ENCODE measurements at places on chromosomes 1 and 21.
A peak's percentile ranks its signal among the peaks of the same experiment; 100 is the strongest.

DNA sequence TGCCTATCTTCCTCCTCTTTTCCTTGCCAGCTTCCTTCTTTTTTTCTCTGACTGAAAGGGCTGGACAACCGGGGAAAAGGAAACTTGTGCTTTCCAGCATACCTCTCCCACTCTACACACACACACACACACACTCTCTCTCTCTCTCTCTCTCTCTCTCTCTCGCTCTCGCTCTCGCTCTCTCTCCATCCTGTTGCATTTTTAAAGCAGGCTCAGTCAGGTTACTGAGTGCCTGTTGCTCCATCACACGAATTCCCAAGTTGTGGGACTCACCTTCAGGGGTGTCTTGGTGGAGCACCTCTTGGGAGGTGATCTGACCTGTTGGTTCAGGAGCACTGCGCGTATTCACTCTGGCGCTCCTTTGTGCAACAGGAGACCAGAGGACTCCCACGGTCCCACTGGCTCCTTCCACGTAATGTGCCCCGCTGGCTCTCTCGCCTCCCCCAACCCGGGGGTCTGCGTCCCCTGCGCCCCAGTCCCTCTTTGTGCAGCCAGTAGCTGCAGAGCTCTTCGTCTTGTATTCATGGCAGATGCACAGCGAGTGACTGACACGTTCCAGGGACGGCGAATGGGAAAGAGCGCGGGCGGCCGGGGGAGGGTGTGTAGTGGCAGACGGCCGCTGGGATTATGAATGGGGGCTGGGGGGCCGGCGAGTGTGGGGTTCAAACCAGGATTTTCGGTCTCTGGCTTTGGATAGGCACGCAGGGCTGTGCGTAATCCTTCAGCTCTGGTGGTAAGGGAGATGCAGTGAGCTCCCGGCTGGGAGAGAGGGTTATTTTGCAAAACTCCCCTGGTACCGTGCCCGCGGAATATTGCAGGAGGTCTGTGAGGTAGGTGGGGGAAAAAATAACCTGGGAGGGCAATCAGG is 660 bp upstream of the PDE4B start:
- no peak for DNase-seq

DNA sequence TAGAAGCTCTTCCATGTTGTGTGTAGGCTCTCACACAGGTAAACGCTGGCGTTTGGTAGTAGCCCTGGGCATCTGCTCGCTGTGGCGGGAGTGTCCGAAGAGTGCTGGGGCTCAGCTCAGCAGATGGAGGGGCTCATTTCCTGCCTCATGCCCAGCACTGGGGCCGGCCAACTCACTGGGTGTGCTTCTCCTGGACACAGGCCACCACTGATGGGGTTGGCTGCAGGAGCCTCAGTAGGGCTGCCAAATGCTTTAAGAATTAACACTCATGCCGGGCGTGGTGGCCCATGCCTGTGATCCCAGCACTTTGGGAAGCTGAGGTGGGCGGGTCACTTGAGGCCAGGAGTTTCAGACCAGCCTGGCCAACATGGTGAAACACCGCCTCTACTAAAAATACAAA is 20.9 kb downstream of the UQCRHL start:
- no peak for DNase-seq

GRCh38 chr1:11813021-11813420 is 7.0 kb downstream of the CLCN6 start:
- no peak for DNase-seq

- no peak for DNase-seq
Observed at GRCh38 chr1:220451532-220451931, 76.4 kb upstream of the MARK1 start.

GRCh38 chr1:34924759-34925555 is 4.5 kb downstream of the DLGAP3 start:
- peak; percentile 57 for DNase-seq

DNA sequence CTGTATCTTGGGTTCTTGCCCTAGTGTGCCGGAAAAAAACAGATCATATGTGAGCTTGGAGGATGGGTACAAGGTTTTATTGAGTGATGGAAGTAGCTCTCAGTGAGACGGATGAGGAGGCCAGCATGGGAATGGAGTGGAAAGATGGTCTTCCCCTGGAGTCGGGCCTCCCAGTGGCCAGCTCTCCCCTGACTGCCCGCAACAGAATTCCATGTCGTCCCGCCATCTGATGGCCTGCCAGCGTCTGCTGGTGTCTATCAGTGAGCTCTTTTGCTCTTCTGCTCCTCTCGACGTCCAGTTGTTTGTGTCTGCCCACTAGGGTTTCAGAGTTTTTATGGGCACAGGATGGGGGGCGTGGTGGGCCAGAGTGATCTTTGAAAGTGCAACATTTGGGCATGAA is 315.2 kb upstream of the BRINP3 start:
- no peak for DNase-seq

GRCh38 chr1:58033311-58033710 is 513.2 kb downstream of the OMA1 start:
- DNase-seq: no peak

GRCh38 chr1:54237586-54237985 is 37.6 kb downstream of the MRPL37 start:
- no peak for DNase-seq

DNA sequence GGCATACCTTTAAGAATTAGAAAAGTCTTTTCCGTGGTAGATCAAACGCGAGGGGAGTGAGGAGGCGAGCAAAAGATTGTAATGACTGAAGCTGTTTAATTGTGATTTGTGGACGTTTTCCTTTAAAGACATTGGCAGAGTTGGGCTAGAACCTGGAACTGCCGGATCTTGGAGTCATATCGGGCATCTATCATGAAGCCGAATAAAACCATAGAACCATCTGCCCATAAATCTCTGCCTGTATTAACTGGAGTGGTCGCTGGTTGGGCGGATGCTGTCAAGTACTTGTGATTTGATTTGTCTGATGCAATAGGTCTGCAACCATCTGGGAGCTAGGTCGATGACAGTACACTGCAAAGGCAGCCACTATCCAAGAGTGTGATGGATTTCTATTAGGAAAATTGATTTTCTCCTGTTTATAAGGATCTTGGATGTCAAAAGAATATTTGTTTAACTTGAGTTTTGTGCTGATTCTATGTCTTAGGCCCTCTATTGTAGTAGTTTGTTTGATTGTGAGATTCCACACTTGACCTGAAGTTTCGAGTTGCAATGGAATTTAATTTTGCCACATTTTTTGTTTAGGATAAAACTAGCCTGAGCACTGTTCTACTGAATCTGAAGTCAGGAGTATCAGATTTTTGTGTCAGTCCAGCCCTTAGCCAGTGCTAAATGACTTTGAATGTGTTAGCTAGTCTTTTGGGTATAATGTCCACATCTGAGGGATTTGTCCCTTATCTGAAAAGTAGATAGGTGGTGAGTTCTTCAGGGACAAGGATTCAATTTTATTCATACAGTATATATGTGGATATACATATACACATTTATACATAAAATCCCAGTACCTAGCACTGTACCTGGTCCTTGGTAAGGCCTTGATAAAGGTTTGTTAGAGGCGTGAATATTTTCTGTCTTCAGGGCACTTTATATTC is 1.2 kb downstream of the SARS1 start:
- DNase-seq: peak; percentile 52

DNA sequence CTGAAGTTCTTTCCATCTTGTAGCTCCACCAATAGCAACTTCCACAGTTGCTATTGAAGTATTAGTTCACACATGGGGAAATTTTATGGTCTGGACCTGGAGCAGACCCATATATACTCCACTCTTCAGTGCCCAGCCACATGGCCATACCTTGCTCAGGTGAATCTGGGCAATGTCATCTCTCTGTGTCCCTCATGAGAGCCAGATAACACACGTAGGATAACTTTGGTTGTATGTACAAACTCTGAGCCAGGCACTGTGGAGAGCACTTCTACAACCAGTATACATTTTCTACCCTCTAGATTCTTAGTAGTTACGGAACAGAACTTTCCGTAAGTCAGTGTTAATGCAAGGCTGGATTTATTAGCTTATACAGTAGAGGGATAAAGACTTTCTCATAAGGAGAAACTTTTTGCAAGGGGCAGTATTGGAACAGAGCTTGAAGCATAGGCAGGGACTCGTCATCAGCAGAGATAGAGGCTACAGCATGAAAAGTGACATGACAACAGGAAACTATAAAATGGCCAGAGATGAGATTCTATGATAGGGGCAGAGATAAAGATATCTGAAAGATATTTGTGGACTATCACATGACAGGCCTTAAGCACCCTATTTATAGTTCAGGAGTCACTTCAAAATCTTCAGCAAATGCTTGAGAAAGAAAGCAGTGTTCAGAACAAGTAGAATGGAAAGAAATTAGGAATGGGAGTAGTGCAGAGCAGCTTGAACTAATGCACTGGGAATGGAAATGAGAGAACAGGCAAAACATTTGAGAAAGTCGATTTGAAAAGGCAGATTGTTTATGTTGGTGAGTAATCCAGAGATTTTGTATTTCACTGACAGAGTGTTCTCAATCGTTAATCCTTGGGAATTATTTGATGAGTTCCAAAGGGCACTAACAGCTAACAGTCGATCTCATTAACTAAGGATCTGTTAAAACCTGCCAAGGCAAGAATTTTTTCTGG is 481.8 kb downstream of the USP25 start:
- DNase-seq: no peak

GRCh38 chr1:167935216-167936067 is 1.0 kb upstream of the DCAF6 start:
- peak; percentile 36 for DNase-seq

DNA sequence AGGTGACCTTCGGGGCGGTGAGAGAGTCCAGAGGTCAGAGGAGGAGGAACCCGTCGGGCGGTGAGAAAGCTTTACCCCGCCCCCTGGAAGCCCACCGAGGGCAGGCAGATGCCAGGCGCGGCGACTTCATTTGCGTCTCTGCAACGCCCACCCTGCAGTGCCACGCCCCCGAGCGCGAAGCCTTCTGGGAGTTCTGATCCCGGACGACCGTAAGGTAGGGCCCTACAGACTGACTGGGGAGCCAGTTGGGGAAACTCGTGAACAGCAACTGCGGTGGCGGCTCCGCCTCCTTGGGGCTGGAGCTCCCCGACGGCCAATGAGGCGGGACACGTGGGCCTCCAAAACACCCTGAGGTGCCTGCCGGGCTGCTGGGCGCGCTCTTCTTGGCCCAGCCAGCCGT is 46.0 kb upstream of the EDARADD start:
- no peak for DNase-seq

GRCh38 chr1:77279929-77280328 is 1.9 kb upstream of the AK5 start:
- DNase-seq: no peak

- DNase-seq: no peak
Observed at GRCh38 chr21:31124010-31124409, 85.7 kb upstream of the KRTAP19-8 start.

- DNase-seq: no peak
Observed at GRCh38 chr1:50898773-50899172, 61.3 kb downstream of the FAF1 start.

- DNase-seq: no peak
Observed at GRCh38 chr1:233636503-233636877, 22.6 kb downstream of the KCNK1 start.

DNA sequence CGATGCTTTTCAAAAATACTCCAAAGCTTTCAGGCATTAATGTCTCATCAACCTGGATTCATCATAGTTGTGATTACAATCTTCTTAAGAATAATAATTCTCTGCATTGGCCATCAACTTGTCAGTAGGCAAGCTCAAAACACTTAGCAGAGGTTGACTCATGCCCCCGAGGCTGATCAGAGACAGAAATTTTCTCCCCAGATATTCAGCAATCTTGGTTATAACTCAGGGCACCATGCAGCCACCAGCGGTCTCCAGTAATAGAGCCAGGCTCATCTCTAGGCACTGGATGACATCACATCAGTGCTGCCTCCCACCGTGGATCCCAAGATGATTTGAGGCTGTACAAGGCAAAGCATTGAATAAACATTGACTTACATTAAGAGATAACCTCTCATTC is 14.3 kb upstream of the IFFO2 start:
- no peak for DNase-seq

GRCh38 chr1:108828074-108828961 is 28.6 kb downstream of the AKNAD1 start:
- peak; percentile 75 for DNase-seq

- no peak for DNase-seq
Observed at GRCh38 chr1:87334351-87335174, 5.9 kb downstream of the LMO4 start.

DNA sequence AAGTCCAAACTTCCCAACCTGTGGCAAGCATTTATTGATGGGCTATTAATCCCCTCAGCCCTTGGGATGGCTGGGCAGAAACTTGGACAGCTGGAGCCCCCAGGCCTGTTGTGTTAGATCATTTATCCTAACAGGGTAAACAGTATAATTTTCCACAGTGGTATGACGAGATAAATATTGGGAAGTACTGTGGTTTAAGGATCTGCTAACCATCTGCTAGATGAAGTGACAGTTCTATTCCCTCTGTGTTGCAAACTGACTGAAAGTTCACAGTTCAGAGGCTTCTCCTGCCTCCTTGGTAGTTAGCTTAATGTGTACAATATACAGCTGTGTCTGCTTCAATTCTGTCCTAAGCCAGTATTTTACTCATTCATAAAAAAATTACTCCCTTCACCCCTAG is 127.5 kb upstream of the CHODL start:
- DNase-seq: no peak

DNA sequence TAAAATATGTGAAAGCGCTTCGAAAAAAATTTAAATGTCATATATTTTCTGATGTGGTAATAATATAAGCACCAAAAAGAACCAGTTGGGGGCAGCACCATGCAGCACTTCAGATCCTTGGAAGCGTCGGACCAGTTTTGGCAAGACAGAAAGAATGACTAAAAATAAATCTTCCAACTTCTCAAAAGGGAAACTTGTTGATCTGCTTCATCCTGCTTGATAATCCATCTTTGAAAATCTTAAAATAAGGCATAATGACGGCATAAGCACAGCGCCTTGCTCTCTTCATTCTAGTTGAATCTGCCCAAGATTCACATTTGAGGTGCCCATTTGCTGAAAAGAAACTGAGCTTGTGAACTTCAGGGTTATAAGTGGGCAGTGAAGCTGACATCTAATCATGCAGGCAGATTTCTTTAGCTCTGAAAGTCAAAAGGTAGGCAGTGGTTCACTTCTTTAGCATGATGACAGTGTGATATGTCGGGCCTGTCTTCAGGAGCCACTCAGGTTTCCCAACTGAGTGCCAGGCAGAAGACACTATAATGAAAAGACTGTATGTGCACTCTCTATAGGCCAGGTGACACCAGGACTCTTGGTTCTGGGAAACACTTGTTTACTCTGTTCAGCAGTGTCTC is 19.8 kb upstream of the MUTYH start:
- peak; percentile 65 for DNase-seq

- no peak for DNase-seq
Observed at GRCh38 chr1:66296951-66297350, 237.0 kb upstream of the SGIP1 start.
